Forelimb muscle (tissue), 1 donor: ENCODE measurements at places on chromosomes 7 and 10. TPM values are rescaled to one million over a fixed set of nuclear protein-coding genes. Genes with fewer than 3 reads are reported as not detected.

The SH2D4B gene
- not detected for polyA plus RNA-seq

DNA sequence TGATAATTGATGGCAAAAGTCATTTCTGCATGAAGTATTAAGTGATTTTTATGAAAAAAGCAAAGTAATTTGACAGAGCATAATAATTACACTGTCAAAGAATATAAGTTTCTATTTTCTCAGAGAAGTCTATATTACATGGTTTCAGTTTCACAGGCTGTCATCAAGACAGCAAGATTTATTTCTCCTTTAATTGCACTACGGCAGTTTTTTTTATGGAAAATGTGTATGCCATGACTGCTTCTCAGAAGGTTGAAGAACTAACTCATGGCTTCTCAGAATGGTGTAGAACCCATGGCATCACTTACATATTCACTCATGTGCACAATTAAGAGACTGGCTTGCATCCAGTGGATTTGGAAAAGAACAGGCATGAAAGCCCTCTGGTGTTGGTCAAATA lies 870.3 kb upstream of the SORCS1 start:
- DNase-seq = no peak

DNA sequence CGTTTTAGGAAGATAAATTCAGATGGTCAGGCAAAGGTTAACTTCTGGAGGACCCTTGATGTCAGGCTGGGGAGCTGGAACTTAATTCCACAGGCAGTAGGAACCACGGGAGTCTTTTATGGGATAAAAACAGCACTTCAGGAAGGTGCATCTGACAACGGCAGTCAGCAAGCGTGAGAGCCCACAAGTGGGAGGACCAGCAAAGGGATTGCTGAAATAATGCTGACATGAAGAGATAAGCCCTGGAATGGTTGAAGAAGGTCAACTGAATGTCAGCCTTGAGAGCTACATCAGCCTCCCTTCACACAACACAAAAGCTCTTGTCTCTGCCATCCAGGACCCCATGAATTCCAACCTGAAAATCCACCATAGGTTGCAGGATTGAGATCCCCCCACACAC lies 138.8 kb downstream of the SORCS1 start:
- no peak for DNase-seq

- no peak for DNase-seq
Observed at GRCh38 chr7:74235518-74236268, 18.5 kb downstream of the RFC2 start.

- no peak for DNase-seq
Observed at GRCh38 chr7:121076350-121077164, 88.0 kb downstream of the CPED1 start.

- DNase-seq = no peak
Observed at GRCh38 chr7:28182071-28182471, 1.5 kb upstream of the JAZF1 start.
